ENCODE measurements at places on chromosomes 6 and 20.

DNA sequence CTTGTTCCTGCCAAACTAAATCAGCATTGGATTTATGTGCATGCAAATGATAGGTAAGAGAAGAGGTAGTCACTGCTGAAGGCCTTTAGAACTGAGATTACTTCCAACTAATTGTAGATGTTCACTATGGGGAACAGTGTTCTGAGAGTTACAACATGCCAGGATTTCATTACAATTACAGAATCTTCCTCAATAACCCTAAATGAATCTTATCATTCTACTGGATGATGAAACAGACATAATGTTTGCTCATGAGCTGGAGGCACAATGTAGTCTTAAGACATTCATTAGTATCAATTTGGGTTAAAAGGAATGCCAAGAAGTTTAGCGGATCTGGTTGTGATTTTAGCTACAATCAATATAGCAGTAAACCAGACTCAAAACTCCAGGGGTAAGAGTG is 248.9 kb upstream of the THEMIS start:
- DNase-seq, result no peak

- DNase-seq, result no peak
Measured at GRCh38 chr20:42441864-42442331, 747.8 kb downstream of the PTPRT start.

DNA sequence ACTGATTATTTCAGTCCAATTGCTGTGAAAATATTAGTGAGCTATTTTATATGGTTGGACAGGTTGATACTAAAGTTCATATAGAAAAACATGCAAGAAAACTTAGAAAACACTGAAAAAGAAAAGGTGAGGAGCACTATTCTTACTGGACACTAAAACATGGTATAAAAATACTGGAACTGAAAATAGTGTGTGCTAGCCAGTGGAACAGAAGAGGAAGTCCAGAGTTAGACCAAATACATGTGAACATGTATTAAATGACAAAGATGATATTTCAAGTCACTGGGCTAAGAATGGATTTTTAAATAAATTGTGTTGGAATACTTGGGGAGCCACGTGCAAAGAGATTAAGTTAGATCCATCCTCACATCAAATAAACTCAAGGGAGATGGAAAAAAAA is 218.5 kb downstream of the TMEM242 start:
- no peak for DNase-seq

- DNase-seq, result no peak
Measured at GRCh38 chr6:135784507-135784906, 67.0 kb upstream of the PDE7B start.

DNA sequence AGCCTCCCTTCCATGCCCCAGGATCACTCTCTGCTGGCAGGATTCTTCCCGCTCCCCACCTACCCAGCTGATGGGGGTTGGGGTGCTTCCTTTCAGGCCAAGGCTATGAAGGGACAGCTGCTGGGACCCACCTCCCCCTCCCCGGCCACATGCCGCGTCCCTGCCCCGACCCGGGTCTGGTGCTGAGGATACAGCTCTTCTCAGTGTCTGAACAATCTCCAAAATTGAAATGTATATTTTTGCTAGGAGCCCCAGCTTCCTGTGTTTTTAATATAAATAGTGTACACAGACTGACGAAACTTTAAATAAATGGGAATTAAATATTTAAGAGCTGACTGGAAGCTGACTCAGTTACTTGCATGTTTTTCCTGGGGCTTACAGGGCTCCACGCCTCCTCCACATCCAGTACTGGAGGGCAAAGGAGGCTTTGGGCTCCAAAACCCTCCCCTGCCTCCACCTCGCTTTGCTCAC is 24.3 kb upstream of the FANCE start:
- no peak for DNase-seq

- DNase-seq, result no peak
Measured at GRCh38 chr6:152094992-152095592, 287.6 kb downstream of the ESR1 start.

- DNase-seq, result no peak
Measured at GRCh38 chr20:22924046-22924737, 110.9 kb upstream of the SSTR4 start.

Data from naive thymus-derived CD8-positive, alpha-beta T cell (primary cell).